ENCODE measurements at places on chromosomes 2 and 18.

DNA sequence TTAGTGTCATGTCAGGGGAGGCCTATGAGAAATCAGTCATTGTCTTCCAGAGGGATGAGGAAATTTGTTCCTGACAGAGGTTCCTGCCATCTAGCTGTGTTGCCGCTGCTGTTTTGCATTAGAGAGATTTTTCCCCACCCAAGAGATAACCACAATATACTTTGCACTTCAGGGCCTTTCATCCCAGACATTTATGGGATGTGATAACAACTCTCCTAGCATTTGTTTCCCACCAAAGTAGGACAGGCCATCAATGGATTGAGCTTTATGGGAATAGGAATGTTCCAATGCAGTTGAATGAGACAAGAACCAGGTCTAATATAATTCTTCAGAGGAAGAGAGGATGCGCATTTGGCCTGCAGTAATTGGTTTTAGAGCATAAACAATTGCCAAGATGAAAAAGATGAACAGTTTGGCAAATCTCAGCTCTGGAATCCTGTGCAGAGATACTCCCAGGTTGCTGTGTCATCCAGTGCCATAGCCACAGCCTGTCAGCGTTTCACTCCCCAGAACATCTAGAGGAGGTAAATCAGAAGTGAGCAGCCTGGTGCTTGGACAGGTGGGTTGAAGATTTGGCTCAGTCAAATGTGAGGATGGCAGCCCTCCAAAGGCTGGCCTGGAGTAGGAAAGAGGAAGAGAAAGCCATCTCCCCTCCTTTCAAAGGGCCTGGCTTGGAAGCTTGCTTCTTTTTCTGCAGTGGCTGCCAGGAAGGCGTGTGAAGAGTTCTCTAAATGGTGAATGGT is 93.7 kb upstream of the SETBP1 start:
- no peak for DNase-seq

DNA sequence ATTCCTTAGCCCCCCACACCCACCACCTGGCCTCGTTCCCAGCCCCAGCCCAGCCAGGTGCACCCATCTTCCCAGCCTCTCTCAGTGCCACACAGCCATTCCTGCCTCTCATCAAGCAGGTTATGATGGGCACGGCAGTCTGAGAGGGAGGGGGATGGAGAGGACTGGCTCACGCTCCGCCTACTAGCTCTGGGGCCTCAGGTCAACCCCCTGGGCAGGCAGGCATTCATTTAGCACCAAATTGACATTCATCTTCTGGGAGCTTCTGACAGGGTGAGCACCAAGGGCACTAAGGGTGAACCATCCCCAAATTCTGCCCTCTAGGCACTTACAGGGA is 66.2 kb upstream of the FOSL2 start:
- DNase-seq = no peak

GRCh38 chr2:217163987-217164386 is 304.1 kb upstream of the TNP1 start:
- no peak for DNase-seq

DNA sequence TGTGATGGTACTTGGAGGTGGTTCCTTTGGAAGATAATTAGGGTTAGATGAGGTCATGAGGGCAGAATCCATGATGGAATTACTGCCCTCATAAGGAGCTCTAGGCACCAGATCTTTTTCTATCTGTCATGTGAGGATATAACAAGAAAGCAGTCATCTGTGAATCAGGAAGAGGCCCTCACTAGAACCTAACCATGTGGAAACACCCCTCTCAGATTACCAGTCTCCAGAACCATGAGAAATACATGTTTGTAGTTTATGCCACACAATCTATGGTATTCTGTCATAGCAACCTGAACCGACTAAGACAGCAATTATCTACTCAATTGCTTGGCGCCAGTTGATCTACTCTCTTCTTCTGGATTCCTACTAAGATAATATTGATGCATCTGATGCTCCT is 2.4 kb upstream of the SERPINB10 start:
- no peak for DNase-seq

DNA sequence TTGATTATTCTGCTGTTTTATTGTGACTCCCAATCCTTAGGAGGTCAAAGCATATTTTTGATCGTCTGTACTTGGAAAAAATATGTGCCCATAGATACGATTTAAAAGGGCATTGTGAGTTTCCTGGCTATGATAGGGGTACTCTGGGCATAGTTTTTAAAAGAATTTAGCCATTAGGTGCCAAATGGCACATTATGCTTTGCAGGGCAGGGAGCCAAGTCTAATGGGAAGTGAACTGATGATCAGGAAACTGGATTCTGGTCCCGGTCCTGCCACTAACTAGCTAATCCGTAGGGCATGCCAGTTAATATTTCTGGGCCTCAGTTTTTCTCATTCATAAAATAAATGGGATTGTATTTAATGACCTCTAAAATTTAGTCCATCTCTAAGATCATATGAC is 189.3 kb downstream of the LTBP1 start:
- peak; percentile 50 for DNase-seq

GRCh38 chr2:231337807-231338759 is 57.4 kb upstream of the B3GNT7 start:
- no peak for DNase-seq

GRCh38 chr18:48356151-48356745 is 52.9 kb downstream of the ZBTB7C start:
- no peak for DNase-seq
